ENCODE measurements at places on chromosomes 2 and 18.

GRCh38 chr2:160388464-160389263 is 104.9 kb downstream of the RBMS1 start:
- no peak for DNase-seq

DNA sequence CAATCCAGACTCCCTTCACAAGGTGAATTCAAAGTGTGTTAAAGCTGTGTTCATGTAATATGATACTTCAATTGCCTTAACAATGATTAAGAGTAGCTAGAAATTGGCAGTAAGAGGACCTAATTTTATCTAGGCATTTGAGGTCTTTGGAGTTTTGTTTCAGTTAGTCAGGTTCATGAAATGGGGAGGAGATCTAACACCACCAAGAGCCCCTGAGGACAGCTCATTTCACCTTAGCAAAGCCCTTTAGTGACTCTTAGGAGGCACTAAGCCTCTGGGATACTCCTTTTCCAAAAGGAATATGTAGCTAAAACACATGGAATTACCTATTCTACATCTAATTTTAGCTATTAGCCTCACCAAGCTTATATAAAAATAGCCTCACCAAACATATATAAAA is 716.5 kb upstream of the RAB6C start:
- DNase-seq = no peak

DNA sequence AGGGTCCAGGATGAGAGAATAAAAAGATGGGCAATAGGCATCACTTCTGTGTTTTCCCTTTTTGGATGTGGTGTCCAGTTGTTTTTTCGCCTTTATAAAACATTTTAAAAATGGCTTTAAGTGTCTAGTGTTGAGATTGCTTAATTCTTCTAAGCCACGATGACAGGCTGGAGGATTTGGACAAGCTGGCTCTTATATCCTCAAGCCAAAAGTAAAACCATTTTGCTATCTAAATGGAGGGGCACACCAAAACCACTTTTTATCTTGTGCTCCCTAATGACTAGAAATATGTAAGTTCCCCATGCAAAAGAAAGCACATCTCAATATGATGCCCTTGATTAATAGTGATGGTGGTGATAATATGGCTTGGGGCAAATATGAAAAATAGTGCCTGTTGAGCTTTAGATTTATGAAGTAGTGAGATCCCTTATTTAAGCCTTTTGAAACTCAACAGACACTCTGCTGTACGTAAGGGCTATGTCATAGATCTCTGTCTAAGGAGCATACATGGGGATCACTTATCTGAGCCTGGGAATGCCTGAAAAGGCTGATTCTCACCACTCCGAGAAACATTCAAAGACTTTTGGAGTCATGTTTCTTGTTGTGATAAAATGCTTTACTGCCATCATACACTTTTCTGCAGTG is 185.5 kb downstream of the KCNS3 start:
- DNase-seq = no peak

GRCh38 chr18:65934874-65935273 is 184.1 kb downstream of the CDH7 start:
- no peak for DNase-seq

- no peak for DNase-seq
These were observed 78.5 kb downstream of the UGGT1 start for GRCh38 chr2:128169497-128169896.

- DNase-seq = no peak
These were observed at the start of gene SLC30A3 for GRCh38 chr2:27262379-27263286. SLC30A3 (minus strand) TSS chr2:27263047; CDS start chr2:27262906, 141 bp downstream.

GRCh38 chr2:200786826-200787225 is 24.9 kb upstream of the BZW1 start:
- DNase-seq = no peak

- DNase-seq = no peak
These were observed 12.6 kb upstream of the GULP1 start for GRCh38 chr2:188279093-188279445.

DNA sequence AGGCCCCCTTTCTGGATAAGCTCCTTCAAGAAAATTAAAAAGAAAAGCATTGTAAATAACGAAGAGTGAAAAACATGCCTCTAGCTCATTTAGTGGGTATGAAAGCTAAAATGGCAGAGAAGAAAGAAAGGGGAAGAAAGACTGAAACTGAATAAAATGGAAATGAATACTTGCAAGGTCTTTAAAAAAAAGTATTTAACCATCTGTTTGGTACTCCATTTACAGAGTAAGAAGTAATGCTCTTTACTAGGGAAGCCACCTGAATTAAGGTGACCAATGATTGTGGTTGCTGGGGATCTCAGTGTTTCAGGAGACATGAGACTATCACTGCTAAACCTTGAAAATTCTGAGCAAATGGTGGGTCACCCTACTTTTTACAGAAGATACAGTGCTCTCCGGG is 17.7 kb upstream of the ARL5A start:
- DNase-seq = no peak

DNA sequence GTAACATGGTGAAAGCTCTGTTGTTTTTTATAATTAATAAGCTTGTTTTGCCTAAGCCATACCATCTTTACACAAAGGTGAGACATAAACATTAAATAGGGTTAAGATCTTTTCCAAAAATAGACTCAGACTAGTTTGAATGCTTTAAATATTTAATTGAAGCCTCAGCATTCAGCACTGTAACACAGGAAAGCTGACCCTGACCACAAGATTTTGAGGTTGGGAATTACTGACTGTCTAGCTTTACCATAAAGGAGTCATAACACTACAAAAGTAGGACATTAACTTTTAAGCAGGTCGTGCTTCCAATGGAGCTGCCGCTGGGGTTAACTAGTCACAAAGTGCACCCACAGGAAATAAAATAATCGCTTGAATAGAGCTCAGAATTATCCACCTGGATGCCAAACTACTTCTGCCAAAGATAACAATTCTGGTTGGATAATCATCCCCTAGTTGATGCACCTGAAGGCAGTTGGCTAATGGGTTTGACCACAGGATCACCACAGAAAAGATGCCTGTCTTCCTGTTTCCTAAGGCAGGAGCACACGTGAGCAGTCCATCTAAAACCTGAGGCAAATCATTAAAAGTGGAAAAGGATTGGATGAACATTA is 106.2 kb downstream of the COBLL1 start:
- no peak for DNase-seq

DNA sequence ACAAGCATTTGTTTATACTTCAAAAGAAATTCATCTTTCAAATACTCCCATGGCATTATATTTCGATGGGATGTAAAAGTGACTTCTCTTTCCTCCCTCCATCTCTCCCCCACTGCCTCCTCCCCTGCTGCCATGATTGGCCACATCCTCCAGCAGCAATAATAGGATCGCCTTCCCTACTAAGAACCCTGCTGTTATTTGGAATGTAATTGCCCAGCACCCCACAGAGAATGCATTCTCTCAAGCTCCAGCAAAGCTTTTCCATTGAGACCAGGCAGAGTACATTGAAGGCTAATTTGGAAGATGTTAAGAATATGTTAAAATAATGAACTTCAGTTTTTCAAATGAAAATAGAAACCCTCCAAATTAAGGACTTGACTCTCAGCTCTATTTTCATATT is 375.4 kb upstream of the ACVR2A start:
- peak; percentile 85 for DNase-seq

GRCh38 chr2:225104971-225105370 is 62.7 kb upstream of the DOCK10 start:
- DNase-seq = no peak

DNA sequence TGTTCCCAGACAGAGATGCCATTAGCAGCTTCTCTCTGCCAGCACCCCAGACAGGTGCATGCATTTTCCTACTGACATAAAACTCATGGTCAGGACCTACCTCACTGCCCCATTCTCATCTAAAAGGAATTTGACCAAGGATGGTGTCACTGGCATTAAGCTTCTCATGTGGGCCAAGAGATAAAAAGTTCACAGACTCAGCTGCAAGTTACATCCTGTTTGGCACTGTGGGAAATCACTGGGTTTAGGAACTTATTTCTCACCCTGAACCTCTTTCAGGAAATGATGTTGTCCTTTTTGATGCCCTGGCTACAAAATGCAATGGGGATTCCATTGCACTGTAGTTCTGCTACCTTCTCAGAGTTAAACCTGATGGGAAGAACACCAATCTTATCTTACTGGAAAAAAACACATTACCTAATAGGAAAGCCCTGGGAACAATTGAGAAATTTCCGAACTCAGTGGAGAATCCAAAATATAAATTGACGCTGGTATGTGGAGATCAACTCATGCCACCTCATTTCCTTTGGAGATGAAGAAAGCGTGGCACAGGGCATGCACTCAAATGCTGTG is 252.1 kb upstream of the COPS8 start:
- DNase-seq = no peak

GRCh38 chr2:198106621-198107385 is 302.4 kb downstream of the PLCL1 start:
- DNase-seq = no peak

DNA sequence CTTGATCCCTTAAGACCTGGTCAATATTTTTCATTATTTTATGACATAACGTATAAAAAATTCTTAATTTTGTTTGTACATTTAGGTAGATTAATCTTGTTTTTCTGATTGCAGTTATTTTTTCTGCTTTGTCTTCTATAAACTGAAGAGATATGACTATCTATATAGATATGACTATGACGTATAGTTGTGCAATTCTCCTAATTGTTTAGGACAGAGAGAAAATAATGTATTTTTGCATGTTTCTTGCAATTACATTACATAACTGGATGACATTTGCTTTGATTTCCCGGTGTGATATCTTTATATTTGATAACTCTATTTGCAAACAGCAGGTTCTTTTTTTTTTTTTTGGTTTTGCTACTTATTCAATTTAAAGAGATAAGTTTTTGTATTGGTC is 310.2 kb upstream of the REG3G start:
- no peak for DNase-seq

DNA sequence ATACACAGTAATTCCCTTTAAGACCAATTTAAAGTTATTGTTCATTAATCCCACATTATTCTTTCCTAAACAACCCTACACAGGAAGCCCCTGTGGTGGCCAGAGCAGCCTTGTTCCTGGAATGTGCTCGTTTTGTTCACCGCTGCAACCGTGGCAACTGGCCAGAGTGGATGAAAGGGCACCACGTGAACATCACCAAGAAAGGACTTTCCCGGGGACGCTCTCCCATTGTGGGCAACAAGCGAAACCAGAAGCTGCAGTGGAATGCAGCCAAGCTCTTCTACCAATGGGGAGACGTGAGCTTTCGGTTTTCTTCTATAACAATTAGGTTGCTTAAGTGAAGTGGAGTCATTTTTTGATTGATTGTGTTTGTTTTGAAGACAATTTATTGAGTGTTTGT is 101.0 kb downstream of the UNC80 start:
- peak; percentile 79 for DNase-seq

DNA sequence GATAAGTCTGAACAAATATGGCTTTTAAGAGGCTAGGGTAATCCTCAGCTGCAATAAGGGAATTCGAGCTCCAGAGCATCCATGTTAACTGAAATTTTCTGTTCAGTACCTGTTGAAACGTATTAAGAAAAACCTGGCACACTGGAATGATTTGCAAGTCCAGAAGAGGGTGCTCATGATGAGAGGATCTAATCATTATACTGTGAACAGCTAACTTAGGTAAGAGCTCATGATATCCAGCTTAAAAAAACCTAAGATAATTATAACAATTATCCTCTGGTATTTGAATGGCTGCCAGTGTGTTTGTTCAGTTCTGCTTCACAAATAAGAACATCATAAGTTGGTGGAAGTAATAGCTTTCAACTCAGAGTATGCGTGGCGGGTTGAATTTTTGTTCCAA is 1118.3 kb upstream of the DDX18 start:
- DNase-seq = no peak

- no peak for DNase-seq
These were observed 10.6 kb upstream of the ATG16L1 start for GRCh38 chr2:233240897-233241296.

- DNase-seq = peak; percentile 93
These were observed at the start of gene PIKFYVE for GRCh38 chr2:208265801-208266552. PIKFYVE (plus strand) TSS chr2:208266255; CDS start chr2:208271520, 5,265 bp downstream.

GRCh38 chr2:219495531-219496122 is 3.1 kb upstream of the GMPPA start:
- DNase-seq = no peak

GRCh38 chr2:111239581-111240249 is 119.0 kb downstream of the BCL2L11 start:
- DNase-seq = no peak

GRCh38 chr2:27596627-27597026 is 13.8 kb downstream of the ZNF512 start:
- no peak for DNase-seq

DNA sequence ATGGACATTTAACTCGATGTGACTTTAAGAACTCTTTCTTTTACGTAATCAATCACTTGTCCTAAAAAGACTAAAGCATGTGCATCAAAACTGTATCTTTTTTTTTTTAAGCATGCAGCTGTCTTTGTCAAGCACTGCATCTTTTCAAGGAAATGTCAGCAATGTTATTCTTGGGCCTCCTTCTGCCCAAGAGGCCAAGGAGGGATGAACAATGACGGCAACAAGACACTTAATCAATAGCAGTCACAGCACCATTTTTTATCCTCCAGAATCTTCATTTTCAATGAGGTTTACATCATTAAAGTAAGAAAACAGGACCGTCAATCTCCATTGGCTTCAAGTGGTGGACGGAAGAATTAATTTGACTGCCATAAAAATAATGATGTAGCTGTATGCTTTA is 253.8 kb downstream of the AFF3 start:
- DNase-seq = no peak

DNA sequence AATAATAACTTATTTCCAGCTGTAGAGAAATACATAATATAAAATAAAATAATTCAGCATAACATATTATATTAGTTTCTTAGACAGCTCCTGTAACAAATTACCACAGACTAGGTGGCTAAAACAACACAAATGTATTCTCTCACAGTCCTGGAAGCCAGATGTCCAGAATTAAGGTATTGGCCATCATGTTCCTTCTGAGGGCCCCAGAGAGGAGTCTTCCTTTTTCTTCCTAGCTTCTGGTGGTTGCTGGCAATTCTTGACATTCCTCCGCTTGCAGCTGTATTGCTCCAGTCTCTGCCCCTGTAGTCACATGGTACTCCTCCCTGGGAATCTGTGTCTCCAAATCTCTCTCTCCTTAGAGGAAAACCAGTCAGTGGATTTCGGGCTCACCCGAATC is 146.8 kb downstream of the RBM43 start:
- no peak for DNase-seq

GRCh38 chr2:217203086-217203485 is 343.2 kb upstream of the TNP1 start:
- DNase-seq = no peak

DNA sequence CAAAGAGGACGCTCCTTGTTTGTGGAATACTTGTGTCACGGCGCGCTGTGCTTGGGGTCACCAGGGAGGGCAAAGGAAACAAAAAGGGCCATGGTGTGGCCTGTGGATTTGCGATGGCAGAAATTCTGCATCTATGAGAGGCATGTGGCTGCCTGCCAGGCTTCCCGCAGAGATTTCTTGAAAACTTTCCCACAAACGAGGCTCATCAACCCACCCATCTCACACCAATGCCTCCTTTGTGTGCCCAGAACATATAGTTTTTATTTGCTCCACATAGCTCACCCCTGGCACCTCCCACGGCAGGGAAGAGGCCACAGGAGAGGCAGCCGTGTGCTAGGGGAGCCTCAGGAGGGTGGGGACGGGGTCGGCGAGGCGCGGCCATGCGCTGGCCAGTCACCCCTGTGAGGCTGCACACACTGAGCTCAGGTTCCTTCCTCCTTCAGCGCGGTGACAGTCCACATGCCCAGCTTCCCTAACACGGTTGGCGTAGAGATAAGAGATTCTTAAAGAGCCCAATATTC is 100.3 kb downstream of the MBP start:
- no peak for DNase-seq

GRCh38 chr2:96477458-96477857 is 27.7 kb downstream of the NEURL3 start:
- no peak for DNase-seq

- DNase-seq = no peak
These were observed 79.2 kb upstream of the MGAT5 start for GRCh38 chr2:134174711-134175110.
